ENCODE measurements at places on chromosomes 16 and 17.
A peak's percentile ranks its signal among the peaks of the same experiment; 100 is the strongest.

- DNase-seq: no peak
Observed at GRCh38 chr16:21991621-21992020, 9.3 kb downstream of the PDZD9 start.

DNA sequence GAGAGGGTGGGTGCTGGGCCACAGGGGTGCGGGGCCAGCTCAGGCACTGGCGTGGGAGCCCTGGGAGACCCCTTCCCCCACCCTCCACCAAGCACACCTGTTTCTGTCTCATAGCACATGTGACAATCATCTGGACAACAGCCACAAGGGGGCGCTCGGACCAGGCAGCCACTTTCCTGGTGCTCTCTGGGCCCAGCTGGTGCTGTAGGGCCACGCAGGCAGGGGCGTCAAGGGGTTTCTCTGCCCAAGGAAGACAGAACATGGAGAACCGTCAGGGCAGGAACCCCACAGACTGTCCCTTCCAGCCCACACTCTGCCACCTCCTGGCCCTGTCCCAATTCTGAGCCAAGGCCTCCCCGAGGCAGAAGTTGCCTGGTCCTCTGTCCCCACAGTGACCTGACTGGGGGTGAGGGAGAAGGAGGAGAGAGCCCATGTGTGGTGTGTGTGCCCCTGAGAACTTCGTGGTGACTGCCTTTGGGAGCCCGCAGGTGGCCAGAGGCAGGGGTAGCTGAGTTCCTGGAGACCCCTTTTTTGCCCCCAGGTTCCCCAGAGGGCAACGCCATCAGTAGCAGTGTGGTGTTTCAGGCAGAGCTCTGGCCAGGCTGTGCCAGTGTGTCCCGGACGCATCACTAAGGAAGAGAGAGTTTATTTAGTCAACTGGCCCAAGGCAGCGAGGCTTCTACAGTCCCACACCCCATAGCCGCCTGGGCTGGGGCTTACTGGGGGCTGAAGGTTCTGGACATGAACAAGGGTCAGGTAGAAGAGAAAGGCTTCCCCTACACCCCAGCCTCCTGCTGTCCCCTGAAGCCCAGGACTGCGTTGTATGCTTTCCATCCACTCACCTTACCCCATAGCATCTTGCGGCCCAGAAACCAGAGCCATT lies 3.1 kb upstream of the SETD6 start:
- peak; percentile 54 for DNase-seq

DNA sequence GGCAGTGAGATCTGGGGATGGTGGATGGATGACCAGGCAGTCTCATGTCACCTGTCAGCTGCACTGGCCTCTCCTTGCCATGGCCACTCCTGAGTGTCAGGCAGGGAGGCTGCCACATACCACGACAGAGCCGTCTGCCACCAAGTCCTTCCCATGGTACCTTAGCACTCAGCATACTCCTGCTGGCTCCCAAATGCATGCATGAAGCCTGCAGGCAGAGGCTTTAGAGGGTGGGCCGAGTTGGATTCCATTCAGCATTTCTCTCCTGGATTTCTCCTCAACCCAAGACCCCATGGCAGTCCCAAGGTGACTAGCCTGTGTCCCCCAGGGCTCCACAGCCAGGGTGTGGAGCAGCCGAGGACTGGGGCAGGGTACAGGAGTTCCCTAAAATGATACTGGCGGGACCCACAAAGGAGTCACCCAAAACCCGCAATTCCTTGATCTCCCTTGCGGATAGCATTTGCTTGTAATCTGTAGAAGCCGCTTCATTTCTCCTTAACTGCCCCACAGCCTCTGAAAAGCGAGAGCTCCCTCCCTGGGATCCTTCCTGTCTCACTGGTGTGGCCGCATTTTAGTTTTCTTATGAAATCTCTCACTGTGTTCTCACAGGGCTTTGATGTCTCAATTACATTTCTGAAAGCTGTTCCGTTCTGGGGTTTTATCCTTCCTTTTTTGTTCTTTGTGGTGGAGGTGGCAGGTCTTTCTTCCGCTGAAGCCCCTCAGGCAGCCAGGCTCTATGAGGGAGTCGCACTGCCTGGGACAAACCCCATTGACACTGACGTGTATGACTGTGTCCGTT lies 141.4 kb downstream of the SOCS1 start:
- no peak for DNase-seq

DNA sequence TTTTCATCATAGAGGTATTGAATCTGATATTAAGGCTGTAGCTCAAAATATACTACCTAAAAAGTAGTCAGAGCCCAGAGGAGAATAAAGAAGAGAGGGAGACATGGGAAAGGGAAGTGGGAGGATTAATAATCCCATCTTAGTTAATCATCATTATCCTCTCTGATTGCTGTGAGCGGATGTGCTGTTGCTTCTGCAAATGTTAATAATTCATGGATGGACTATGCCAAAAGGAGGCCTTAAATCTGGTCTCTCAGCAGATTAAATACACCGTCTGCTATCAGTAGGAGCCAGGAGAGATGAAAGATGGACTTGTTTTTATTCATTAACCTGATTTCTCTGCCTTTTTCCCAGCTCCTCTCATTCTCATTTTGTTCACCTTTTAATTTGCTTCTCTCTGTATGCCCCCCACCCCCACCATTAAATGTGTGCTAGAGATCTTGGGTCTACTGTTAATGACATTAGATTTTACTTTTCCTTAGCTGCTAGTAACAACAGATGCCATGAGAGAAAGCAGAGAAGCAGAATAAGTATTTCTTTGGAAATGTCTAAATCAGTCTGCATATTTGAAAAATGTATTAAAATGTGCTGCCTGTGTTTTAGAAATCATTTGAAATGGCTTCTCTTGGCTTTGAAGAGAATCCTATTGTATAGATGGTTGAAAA lies 44.2 kb downstream of the NUP93 start:
- no peak for DNase-seq

DNA sequence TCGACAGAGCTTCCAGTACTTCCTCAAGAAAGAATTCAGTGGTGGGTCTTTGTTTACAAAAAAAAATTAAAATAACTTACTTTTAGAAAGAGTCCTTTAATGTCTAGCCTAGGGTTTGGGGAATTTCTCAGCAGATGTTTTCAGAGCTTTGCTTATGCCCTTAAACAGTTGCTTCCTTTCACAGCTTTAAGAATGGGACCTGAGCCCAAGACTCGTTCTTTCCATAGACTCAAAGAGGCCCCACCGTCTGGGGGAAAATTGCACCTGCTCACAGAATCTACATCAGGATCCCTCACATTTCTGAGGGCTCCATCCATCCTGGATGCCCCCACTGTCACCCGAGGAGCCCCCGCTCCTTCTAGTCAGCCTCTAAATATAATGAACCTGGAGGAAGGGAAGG lies 60.0 kb downstream of the RGS9 start:
- DNase-seq: no peak

GRCh38 chr16:80355335-80355734 lies 185.5 kb upstream of the DYNLRB2 start:
- DNase-seq: no peak
